ENCODE measurements at places on chromosomes 7 and 10.

- no peak for DNase-seq
Observed at GRCh38 chr7:145265180-145265579, 429.3 kb upstream of the TPK1 start.

DNA sequence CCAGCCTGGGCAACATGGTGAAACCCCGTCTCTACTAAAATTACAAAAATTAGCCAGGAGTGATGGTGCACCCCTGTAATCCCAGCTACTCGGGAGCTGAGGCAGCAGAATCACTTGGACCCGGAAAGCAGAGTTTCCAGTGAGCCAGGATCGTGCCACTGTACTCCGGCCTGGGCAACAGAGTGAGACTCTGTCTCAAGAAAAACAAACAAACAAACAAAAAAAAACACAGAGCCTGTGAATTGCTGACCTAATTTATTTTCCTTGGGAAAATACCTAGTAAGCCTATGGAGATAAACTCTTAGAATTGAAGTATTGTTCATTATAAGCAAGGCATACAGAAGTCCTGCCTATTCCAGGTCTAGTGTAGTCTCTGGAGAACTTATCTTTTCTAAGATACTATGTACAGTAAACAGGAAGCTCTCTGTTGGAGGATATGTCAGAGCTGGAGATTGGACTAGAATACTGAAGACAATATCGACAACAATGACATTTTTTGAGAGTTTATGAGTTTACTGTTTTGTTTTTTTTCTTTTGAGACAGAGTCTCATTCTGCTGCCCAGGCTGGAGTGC lies 14.9 kb downstream of the GTF2I start:
- no peak for DNase-seq

DNA sequence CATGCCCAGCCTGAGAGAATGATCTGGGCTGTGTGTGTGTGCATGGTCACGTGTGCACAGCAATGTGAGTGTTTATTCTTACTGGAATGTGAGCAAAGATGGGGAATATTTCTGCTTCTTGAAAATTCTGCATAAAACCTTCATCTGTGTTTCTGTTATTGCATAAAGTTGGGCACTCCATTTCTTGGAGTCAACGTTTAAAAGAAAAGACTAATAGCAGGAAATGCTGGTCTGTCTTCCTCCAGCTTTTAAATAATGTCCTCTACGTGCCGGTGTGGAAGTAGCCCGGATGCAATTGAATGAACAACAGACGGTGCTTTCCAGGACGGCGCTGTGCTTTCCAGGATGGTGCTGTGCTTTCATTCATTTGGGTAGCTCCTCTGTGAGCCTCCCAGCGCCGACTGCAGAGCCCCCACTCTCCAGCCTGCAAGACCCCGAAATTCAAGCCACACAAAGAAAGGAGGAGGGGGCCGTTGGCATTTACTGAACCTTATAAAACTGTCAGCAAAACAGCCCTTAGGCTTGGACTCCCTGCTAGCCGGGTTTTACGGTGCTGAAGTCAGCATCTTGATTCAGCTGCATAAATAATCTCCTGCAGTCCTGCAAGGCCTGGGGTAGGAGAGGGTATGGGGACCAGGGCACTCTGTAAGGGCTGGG lies 158.2 kb upstream of the PRKCQ start:
- no peak for DNase-seq

DNA sequence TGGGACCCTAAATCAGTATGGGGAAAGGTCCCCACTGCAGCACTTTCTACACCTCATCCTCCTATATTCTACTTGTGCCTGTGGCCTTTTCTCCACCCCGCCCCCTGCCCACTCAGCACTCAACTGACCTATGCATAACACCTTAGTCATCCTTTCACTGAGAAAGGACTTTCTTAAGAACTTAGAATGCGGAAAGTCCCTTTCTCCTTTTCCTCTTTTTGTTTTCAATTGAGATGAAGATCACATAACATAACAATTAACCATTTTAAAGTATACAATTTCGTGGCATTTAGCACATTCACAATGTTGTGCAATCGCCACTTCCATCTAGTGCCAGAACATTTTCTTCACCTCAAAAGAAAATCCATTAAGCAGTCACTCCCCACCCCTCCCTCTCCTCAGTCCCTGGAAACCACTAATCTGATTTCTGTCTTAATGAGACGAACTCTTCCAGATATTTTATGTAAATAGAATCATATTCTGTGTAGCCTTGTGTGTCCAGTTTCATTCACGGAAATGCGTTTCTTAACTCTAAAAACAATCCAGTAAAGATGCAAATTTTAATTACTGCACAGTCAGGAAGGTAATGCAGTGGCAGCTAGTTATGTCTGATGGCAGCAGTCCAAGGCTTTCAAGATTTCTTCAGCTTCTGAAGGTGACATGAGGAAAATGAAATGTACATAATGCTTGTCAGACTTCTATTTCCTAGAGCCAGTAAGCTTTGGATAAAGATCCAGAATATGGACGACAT lies 41.7 kb downstream of the FAS start:
- DNase-seq = no peak

DNA sequence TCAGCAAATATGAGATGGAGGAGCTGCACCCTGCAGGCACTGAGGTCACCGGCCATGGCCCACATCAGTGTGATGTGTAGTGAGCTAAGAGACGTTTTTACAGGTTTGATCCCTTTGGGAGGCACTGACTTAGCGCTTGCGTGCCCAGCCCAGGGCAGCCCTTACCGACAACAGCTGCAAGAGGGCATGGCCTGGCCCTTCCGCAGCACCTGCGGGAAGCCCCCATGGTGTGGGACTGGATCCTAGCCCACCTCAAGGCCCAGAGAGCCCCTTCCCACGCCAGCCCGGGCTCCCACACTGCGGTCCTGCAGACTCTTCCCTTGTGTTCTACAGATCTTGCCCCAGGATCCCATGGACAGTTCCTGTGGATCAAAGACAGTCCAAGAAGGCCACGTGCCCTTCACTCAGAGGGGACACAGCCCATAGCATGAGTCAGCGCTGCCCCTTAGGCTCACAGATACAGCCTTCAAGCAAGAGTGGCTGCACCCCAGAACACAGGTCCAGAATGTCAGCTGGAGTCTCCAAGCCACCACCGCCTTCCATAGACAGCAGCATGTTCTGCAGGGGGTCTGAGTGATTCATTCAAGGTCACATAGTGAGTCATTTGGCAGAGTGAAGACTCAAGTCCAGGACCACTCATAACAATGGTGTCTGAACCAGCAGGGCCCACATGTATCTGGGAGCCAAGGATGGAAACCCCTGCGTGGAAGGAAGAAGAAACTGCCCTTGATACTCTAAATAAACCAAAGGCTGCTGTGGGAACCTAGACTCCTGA lies 25.4 kb downstream of the TLL2 start:
- DNase-seq = no peak
